Activated T-cell treated with anti-CD3 and anti-CD28 coated beads, Interleukin-2, amount 50 U/mL, for 4 hours (primary cell): ENCODE measurements at places on chromosomes 2 and 18.
A peak's percentile ranks its signal among the peaks of the same experiment; 100 is the strongest.

- DNase-seq: no peak
These were observed 64.9 kb downstream of the MCFD2 start for GRCh38 chr2:46850742-46851141.

DNA sequence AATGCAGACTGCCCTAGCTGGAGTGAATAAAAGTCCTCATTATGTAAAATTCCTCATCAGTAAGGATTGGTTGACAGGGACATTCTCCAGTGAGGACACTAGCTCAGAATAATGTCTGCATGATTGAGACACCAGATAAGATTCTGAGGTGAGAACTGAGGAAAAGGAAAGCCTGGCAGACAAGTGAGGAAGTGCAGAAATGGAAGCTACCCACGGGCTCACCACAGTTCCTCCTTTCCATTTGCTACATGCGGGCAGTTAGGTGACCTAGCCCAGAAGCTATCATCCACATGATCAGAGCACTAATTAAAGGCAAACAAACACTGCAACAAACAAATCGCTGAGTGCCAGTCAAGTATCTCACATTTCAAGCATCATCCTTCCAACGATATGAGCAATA is 27.7 kb downstream of the NETO1 start:
- DNase-seq: no peak

GRCh38 chr2:205612636-205613035 is 69.7 kb upstream of the NRP2 start:
- peak; percentile 27 for DNase-seq

- DNase-seq: no peak
These were observed 64.0 kb downstream of the LPIN1 start for GRCh38 chr2:11810237-11810977.

DNA sequence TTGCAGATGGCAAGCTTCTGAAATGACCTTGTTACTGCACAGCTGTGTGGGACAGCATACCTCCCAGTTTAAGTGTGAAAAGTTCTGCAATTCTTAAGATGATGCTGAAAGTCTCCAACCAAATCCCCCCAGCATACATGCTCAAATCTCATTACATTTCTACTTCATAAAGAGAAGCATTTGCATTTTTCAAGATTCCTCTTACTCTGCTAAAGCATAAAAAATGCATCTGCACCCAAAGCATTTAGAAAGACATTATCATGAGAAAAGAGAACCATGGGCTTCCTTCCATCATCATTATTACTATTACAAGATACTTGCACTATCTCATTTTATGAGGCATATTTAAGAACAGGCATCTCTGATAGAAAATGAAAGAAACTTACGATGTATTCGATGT is 236.9 kb upstream of the REV1 start:
- DNase-seq: no peak

- DNase-seq: no peak
These were observed 214.7 kb downstream of the SPP2 start for GRCh38 chr2:234265206-234265605.

DNA sequence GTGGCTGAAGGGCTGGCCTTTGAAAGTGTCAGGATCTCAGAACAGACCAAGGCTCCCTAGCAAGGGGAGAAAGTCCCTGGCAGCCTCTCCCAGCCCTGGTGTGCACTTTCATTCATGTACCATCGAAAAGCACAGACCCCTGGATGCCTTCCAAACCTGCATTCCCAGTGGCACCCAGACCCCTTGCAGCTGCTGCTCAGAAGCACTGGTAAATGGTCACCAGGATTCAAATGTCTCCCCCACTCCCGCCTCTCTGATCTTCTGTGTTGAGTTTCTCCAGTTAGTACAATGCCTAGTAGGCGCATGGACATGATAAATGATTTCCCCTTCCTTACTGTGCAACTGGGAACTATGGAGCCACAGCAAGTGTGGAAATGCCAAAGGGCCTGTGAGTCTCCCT is 180.0 kb downstream of the GLI2 start:
- DNase-seq: no peak

DNA sequence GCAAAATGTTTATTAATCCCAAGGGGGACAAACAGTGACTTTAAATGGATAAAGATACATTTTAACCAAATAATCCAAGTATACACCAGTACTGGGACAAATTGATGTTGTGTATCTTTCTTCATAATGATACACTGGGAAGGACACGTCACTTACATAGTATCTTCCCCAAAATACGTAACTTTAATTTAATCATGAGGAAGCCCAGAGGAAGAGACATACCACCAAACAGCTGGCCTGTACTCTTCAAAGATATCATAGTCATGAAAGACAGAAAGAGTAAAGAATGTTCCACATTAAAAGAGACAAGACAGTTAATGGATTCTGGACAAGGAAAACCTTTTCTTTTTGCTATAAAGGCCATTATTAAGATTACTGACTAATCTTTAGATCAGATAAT is 37.1 kb downstream of the AGFG1 start:
- no peak for DNase-seq

GRCh38 chr2:106012591-106013347 is 181.3 kb downstream of the UXS1 start:
- no peak for DNase-seq

GRCh38 chr2:21265752-21266151 is 142.0 kb downstream of the TDRD15 start:
- no peak for DNase-seq

GRCh38 chr18:36298126-36298741 is 721 bp downstream of the FHOD3 start:
- no peak for DNase-seq

DNA sequence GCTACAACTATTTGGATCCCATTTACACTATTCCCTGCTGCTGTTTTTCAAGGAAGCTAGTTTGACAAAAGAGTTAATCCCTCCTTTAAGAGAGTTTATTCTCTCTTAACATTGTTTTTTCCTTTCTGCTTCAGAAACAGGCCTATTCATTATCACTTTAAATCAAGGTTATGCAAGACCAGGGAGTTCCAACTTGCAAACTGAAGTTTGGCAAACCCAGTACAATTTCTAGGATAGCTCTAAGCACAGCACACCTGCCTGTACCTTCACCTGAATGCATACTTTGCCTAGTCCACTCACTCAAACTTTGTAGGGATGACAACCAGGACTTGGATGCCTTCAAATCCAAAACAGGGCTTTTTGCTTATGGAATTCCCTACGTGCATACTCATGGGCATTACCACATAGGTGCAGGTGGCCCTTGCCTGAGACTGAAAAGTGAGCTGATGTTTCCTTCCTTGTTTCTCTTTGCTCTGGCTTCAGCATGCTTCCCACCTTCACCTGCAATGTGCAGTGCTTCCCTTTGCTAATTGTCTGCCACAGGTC is 193.8 kb upstream of the MMADHC start:
- DNase-seq: no peak

DNA sequence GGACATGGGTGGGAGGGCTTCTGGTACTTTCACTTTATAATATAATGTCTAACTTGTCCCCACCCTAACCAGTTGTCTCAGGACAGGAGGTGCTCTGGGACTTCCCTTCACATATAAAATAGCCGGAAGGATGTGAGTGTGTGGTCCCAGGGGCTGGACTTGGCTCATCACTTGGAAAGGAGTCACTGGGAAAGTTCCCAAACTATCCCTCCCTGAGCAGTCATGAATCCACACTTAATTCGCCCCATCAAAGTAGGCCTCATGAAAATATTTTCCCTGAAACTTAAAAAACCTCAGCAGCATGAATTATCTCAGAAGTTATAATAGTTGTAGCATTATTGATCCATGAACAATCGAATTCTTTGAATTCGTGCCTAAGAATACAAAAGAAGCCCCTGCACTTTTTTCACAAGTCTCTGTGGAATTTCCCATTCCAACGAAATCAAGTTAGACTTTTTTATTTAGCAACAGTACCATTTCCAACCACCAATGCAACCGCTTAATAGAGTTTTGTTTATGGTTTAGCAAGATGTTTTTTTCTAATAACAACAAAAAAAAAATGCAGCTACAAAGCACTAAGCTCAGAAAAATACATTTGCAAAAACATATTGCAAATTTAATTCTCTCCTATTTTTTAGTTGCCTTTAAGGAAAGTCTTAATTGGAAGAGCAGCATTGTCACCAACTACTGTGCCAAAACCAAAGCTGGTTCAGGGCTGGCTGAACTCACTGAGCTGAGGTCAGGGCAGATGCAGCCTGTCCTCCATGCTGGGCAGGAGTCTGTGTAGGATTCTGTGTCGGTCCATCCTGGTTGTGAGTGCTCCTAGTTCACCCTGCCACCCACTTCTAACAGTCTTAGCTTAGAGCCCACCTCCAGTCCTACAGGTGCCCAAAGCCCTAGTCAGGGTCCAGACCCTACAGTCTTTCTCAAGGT is 68.8 kb upstream of the SPTBN1 start:
- no peak for DNase-seq

DNA sequence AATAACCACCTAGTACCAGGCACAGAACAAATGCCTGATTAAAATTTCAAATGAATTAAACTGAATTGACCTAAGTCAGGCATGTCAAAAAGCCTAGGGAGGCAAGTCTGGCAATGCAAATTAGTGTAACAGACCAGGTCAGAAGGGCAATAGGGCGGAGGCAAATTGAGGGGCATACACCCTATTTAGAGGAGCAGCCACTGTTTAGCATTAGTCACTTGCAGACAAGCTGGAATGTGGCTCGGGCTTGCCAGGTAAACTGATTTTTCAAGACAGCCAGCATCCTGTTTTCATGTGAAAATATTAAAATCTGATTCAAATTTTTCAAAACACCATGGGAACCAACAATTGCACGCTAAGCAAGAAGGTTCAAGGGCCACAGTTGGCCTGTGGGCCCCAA is 160.3 kb downstream of the EN1 start:
- no peak for DNase-seq

GRCh38 chr2:12819103-12819475 is 102.4 kb downstream of the TRIB2 start:
- DNase-seq: no peak

- DNase-seq: no peak
These were observed 56.9 kb downstream of the ITGA6 start for GRCh38 chr2:172484253-172484652.

DNA sequence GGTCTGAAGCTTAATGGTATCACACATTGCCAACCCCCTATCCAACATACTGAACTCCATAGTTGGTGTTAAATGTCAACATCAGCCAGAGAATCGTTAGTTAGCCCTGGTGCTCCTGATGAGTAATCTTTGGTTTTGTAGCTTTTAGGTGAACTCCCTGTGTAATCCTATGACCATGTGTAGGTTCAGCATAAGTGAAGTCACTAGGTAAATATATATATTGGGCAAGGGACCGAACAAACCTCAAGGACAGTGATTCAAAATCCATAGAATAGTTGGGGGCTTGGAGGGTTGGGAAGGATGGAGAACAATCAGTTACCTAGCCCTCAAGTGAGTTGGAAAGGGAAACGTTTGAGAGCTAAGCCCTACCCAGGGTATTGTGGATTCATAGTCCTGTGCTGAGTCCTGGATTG is 16.0 kb upstream of the AP1S3 start:
- no peak for DNase-seq

GRCh38 chr2:15949126-15949525 is 8.8 kb downstream of the MYCN start:
- no peak for DNase-seq

DNA sequence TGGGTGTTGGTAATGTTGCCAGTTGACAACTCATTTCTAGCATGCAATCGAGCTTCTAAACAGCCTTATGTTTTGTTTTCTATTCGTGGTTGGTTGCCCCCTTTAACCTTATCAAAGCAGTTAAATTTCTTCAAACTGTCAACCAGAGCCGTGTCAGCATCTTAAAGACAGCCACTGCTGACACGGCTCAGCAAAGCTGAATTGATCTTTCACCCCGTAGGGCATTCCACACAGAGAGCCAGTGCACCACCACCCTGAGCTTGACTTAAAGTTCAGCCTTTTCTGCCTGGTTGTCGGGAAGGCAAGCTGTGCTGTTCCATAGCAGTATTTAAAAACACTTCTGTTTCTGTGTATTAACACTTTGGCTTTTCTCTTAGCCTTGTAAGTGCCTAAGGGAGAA is 355.0 kb upstream of the CHST9 start:
- no peak for DNase-seq

DNA sequence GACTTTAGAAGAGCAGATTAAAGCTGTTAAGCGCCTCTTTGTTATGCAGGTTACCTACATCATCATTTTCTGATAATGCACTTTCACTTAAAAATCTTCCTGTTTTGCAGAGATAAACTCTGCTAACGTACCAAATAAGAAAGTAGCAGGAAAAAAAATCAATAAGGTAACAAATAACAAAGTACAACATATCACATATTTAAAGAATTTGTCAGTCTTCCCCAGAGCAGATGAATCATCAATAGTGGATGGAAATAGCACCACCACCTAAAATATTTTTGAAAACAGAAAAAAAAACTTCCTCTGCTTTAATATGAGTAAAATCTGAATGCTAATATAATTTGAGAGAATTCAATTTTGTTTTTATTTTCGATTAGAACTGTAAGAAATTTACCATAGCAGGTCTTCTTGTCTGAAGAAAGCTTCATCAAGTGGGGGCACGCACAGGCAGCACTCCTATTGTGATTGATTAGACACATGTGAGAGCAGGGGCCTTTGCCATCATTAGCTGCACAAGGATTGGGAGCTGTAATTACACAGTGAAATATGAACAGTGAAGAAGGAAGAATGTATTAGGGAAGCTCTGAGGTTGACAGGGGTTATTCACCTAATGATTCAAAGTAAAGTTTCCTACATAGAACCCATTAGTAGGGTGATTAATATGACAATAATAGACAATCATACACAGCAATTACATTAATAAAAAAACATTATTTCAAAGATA is 1279.4 kb downstream of the LRP1B start:
- no peak for DNase-seq

DNA sequence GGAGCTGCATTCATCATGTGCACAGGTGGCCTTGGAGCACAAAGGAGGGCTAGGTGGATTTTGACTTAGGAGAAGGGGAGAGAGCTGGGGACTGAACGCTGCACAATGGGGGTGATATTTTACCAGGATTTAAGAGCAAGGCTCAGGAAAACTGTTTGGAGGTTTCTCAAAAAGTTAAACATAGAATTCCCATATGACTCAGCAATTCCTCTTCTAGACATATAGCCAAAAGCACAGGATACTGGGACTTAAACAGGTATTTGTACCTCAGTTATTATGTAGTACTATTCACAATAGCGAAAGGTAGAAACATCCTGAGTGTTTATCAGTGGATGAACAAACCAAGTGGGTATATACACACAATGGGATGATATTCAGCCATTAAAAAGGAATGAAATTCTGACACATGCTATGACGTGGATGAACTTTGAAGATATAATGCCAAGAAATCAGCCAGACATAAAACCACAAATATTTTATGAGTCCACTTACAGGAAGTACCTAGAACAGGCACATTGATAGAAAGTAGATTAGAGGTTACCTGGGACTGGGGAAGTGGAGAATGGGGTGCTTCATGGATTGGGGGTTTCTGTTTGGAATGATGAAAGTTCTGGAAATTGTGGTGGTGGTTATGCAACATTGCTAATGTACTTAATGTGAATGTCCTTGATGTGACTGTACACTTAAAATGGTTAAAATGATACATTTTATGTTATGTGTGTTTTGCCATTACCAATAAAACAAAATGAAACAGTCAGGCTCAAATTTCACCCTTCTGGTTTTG is 216.9 kb downstream of the HAUS1 start:
- no peak for DNase-seq

DNA sequence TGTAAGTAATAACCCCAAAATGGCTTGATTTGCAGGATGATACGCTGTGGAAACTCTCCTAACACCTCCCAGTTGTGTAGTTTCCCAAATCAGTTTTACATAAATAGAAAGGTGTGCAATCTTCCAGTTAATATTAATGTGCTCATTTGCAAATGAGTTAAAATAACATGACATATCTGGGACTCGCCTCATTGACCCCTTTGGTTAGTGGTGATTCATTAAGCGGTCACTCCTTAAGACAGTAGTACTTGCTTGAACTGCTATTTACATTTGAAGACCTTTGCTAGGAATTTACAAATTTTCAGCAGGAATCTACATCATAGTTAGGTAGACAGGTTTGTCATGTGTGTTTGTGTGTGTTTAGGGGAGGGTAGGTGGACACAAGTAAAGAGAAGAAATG is 1367.7 kb upstream of the CELF4 start:
- DNase-seq: no peak
